GM12891 (cell line): ENCODE measurements at places on chromosomes 7 and 10.

DNA sequence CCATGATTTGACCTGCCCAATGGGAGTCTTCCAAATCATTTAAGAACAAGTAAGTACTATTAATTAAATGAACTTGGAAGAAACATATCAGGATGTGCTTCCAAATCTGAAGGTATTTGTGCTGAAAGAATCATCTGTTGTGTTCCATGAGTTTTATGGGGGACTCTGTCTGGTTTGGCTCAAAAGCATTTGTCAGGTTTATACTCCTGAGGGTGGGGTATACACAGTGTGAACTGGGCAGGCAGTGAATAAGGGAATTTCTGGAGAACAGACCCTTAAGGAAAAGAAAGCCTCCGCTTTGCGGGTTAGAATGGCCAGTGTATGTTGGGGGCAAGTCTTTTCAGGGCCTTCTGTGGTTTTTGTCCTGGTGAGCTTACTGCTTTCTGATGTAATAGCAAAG, 29.9 kb downstream of the TCF7L2 start:
- DNase-seq, result no peak

DNA sequence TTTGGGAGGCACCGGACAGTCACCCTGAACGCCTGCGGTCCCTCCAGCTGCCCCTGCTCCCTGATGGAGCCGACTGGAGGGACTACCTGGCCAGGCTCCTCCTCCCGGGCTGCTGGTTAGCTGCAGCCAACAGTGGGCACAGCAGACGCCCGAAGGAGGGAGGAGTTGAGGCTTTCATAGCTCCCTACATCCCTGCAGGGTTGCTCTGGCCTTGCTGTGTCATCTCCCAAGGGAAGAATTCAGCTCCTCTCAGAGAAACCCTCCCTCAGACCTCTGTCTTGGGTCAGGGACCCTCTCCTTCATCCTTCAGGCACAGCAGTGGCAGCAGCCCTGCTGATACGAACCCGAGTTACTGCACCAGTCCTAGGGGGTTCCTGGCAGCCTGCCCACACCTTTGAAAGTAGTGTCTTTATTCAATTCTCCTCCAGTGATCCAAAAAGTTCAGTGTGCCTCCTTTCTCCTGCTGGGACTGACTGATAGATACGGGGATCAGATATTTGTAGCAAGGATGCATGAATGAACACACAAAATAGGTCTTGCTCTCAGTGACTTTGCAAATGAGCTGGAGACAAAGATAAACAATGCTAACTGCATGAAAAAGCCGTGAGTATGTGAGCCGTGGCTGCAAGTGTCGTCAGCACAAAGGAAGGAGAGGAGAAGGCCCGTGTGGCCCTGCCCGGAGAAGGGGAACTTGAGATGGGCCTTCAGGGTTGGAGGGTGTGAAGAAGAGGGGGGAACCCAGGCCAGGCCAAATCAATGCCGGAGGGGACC, 136.6 kb downstream of the PRKAG2 start:
- no peak for DNase-seq

- DNase-seq, result no peak
Measured at GRCh38 chr10:126090443-126090842, 194.1 kb downstream of the FANK1 start.

DNA sequence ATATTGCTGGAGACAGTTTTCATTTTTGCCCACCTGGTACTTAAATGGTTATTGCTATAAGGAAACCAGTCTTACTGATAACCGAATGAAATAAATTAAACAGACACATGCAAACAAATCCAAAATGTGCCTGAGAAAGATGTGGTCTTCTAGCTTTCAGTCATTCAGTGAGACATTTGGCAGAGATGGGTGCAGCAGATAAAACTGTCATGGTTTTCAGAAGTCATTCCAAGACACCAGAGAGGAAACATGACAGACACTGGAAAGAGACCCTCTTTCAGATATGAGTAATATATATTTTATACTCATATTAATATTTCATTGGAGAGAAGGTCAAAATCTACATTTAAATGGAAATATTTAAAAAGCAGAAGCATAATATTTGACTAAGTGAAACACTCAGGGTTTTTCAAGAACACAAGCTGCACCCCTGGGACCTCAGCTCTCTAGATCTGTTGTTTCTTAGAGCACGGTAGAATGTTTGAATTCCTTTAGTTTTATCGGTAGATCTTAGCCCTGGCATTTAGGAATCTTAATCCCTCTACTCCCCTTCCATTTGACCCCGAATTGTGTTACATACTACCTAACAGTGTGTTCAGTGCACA, 246.1 kb downstream of the AUTS2 start:
- DNase-seq, result no peak

DNA sequence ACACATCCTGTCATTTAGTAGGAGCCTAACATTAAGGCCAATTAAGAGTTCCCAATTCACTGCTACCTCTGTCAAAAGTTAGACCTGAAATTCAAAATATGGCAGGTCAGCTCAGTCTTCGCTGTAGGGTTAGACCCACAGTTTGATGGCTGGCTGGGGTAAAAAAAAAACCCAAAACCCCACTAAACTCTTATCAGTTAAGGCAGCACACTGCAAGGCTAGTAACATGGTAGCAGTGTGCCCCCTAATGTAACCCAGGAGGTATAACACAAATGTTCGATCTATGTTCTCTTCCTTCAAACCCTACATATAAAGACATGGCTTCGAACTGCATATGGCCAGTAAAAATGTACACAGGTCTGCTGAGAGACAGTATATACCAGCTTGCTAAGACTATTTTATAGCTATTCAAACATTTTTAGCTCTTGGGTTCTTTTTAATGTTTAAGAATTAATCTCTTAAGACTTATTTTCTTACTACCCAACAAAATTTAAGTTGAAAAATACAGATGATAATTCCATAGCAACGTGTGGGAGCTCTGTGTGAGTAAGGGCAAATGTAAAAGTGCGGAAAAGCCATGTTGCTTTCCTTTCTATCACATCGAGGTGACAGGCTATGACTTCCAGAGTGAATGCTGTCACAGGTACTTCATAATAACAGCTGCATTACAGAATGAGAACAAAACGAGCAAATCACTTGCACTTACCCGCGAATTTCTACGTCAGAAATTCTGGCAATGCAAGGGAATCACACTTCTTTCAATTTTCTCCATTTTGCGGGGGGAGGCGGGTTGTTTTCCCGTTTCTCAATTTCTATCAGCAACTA, 168.4 kb upstream of the IMMP2L start:
- DNase-seq, result peak; percentile 29

- DNase-seq, result no peak
Measured at GRCh38 chr7:148266795-148267194, 323.8 kb upstream of the C7orf33 start.

- no peak for DNase-seq
Measured at GRCh38 chr7:155182406-155182970, 112.4 kb downstream of the HTR5A start.

DNA sequence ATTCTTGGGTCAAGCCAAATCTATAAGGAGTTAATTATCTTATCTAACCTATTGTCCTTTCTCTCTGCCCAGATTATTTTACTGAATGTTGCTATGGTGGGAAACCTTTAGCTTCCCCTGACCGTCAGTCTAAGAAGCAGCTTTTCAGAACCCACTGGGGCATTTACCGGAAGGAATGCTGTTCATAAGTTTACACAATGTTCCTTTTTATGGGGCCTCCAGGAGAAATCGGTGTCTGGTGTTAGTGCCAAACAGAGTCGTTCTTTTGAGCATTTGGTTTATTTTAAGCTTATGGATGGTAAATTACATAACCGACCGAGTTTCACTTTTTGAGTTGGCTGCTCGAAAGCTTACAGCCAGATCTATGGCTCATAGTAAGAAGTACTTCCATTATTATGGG, 111.9 kb downstream of the CACNB2 start:
- DNase-seq, result no peak

- DNase-seq, result no peak
Measured at GRCh38 chr7:13955494-13955893, 34.0 kb downstream of the ETV1 start.

- no peak for DNase-seq
Measured at GRCh38 chr7:32539919-32540531, 44.7 kb downstream of the AVL9 start.

- DNase-seq, result no peak
Measured at GRCh38 chr7:14551310-14551709, 351.2 kb downstream of the DGKB start.

DNA sequence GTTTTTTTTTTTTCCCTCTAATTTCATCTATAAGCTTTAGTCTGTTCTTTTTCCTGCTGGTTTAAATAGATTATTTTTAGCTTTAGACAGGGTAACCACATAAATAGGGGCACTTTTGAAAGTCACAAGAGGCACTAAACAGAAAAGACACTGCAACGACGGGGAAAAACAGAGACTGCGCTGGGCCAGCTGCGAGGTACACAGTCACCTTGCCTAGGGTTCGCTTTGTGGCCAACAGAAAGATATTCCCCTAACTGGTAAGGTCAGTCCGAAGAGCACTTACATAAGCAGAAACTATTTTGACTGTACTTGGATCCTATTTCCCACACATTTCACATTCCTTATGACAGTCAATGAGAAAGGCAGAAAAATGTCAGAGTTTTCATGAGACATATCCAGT, 175.6 kb upstream of the PHF14 start:
- DNase-seq, result no peak

DNA sequence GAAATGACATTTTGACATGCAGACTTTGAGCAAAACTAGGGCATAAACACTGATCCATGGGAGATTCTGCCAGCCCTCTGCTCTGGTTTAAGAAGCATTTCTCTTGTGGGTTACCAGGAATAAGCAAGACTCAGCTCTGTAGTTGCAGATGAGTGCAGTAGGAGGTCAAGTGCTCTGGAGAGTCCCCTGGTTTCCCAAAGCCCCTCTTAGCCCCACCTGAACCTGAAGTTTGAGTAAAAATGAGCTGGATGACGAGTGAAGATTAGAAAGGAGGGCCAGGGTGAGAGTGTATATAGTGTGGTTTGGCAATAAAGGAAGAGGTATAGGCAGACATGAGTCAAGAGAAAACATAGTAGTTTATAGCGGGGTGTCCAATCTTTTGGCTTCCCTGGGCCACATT, 220.3 kb downstream of the ARL4A start:
- DNase-seq, result no peak

DNA sequence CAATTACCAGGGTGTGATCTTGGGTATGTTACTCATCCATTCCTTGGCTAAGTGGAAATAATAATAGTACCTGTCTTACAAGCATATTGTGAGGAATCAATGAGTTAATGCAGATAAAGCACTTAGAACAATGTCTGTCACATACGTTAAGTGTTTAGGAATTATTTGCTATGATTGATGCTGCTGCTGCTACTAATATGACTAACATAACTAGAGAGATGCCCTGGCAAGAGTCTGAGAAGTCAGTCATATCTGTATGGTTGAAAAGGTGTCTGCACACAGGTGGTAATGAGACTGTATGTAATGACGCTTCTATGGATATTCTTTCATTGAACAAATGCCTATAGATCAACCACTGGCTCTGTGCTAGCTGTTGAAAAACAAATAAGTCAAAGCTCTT, 100.1 kb upstream of the PCGF5 start:
- DNase-seq, result no peak

DNA sequence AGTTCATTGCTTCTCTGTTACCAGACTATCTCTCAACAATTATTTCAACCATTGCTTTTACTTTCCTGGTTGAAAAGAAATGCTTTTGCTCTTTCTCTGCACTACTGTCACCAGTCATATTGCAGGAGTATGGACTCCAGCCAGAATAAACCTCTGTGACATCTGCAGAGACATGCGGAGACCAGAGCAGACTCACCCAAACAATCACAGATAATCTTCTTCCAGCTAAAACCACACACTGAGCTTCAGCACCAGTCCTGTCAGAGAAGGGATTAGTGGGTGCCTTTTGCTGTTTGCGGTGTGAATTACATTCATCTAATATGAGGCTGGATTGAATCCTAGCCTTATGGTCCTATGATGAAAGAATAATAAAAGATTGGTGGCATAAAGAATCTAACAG, 258.6 kb downstream of the CNTNAP2 start:
- no peak for DNase-seq

DNA sequence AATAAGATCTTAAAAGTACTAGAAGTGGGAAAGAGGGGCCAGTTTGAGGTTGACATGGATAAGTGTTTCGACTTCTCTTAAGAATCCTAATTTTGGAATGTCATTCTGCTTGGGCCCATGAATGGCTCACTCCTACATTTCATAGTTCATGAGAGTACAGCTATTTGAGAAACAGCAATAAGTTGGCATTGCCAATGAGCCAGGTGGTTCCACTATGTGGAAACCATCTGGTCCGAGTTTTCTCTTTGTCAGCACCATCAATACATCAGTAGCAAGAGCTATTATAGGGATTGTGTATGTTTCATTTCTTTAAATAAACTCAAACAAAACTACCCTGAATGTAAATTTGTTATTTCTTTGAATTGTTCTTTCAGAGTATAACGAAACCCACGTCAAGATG, 78.1 kb upstream of the NEBL start:
- no peak for DNase-seq

DNA sequence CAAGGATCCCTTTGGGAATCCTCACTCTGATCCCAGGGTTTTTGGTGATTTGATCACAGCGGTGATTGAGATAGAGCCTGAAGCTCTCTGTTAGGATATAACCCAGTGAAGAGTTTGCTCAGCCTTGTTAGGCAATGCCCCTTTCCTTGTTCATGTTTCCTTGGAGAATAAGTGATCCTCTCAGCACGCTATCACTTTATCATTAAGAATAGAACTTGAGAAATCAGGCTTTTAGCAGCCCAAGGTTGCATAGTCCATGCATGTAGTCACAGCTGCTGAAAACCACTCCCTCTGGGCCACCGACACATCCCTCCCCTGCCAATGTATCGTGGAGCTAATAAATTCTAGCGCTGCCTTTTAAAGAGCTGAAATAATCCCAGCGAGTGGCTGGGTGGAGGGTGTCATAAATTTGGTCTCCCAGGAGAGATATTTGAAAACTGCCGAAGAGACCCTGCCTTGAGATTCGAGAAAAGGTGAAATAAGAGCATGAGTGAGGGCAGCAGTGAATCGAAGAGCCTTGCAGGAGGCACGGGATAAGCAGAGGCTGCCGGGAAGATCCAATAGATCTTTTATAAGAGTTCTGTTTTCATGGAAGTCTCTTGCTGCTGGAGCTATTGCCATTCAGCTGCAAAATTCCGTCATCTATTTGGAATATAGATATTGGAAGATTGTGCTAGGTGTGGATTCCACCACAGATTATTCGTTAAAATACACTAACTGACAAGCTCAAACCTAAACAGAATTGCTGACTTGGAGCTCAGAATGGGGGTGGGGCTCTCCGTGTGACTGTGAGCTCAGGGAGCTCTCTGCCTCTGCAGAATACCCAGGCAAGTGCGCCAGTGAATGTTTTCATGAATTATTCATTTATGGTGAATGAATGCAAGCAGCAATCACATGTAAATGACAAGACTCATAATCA, 249.8 kb downstream of the TRIL start:
- no peak for DNase-seq

GRCh38 chr7:4845740-4846142, 16.1 kb downstream of the PAPOLB start:
- no peak for DNase-seq

DNA sequence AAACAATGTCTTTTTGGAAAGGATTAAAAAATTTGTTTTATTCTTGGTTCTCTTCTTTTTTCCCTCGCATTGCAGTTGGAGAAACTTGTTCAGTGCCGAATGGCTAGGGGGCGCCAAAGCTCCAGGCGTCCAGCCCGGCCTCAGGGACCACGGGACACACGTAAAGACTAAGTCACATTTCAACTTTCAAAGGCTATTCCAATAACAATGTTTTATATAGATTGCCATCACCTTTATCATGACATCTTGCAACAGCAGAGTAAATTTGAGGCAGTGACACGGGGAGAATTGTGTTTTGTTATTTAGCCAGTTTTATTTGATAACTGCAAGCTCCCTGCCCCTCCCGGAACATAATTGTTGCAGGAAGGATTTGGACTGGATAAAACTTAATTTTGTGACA, 2.2 kb upstream of the IGFBP3 start:
- no peak for DNase-seq
